ENCODE measurements at places on chromosomes 11 and 22.

- no peak for DNase-seq
Observed at GRCh38 chr22:45904236-45904635, 72.7 kb downstream of the WNT7B start.

GRCh38 chr22:44309137-44309536 lies 3.6 kb downstream of the SHISAL1 start:
- no peak for DNase-seq

GRCh38 chr11:5973530-5973929 lies 5.2 kb upstream of the OR56A5 start:
- DNase-seq, result no peak

DNA sequence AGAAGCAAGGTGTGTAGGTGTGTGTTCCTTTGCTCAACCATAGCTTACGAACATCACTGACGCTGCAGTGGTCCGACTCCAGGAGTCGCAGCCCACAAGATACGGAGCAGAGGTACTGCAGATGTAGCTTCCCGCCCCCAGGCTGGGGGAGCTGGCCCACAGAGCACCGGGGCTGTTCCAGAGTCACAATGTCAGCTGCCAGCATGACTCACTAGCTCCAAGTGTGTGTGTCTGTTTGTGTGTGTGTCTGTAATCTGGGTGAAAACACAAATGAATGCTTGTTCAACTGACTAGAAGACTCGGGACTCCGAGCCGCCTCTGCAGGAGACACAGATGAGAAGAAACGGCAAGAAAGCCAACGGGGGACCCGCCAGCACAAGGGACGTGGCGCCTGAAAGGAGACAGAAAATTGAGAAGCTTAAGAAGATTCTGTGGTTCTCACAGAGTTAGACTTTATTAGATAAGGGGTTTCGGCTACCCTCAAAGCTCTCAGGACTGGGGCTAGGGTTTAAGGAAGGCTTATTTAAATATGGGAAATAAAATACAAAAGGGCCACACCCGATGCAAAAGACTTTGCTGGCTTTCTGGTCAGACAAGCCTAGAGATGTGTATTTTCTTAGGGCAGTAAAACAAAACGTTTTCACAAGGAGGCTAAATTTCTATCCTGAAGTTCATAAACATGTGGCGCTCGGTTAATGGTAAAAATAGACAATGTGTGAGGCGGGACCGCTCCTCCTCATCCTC lies 10.7 kb downstream of the VSIG10L2 start:
- no peak for DNase-seq

DNA sequence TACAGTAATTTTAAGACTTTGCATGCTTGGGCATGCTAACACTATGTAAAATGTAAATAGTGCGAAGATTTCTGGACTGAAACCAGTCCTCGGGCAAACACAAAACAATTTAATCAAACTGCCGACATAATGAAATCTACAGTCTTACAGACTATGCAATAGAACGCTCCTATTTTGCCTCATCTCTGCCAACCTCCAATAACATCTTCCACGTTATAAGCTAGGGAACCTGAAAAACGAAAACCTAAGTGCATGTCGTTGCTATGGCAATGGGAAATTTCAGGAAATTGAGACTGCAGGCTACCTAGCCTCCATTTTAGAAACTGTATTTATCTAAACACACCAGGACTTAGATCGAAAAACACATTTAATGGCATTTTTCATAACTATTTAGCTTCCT lies 1.1 kb downstream of the CSTF3 start:
- DNase-seq, result peak; percentile 15

All from iPS-NIHi11 (cell line).